Head of caudate nucleus (tissue), 42 donors: ENCODE measurements at places on chromosomes 7 and 10.

DNA sequence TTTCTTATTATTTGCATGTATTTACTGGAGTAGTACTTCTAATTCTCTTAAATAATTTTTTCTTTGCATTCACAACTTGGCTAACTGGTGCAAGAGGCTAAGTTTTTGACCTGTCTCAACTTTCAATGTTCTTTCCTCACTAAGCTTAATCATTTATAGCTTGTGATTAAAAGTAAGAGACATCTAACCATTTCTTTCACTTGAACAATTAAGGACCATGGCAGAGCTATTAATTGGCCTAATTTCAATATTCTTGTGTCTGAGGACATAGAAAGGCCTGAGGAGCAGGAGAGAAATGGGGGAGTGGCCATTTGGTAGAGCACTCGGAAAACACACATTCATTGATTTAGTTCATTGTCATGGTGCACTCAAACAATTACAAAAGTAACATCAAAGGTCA is 141.4 kb upstream of the TMEM196 start:
- no peak for DNase-seq

DNA sequence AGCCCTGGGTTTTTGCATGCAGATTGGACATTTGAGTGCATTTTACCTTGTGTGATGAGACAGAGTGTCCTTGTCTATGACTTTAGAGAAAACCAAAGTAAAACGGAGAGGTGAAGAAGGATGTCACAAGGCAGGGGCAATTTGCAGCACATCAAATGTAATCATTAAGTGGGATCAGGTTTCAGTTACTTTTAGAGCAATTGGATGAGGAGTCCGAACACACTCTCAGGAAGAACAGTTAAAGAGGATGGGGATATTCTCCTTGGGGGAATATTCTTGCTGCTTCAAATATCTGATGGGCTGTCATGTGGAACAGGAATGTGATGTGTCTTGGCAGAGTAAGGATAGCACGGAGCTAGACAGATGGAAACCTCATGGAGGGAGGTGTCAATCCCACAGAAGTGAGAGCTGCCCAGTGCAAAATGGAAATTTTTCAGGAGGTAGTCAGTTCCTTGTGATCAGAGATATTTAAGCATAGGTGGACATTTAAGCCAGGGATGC is 757 bp downstream of the RAB19 start:
- DNase-seq, result no peak

DNA sequence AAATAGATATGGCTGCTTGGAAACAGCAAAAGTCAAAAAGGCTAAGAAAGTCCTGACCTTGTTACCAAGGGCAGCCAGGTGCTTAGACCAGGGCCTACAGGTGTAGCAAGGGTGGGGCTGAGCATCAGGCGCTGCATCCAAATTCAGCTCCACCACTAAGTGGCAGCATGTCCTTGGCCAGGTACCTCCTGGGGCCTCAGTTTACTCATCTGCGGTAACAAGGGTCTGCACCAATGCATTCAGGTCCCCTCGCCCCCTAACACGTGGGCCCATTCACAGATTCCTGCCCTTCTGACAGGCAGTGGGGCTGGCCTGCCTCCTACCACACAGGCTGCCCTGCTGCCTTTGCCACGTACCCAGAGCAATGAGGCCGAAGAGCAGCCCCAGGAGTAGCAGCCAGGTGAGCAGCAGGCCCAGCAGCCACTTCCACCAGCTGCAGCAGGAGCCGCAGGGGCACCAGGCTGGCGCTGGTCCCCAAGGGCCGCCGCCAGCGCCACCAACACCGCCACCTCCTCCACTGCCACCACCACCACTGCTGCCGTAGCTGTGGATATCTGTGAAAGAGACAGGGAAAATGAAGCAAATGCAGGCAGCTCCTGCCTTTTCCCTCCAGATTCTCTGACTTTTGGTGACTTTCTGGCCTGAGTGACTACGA is 28.9 kb downstream of the COL17A1 start:
- no peak for DNase-seq

GRCh38 chr10:29530112-29530976 is 104.4 kb downstream of the SVIL start:
- no peak for DNase-seq

DNA sequence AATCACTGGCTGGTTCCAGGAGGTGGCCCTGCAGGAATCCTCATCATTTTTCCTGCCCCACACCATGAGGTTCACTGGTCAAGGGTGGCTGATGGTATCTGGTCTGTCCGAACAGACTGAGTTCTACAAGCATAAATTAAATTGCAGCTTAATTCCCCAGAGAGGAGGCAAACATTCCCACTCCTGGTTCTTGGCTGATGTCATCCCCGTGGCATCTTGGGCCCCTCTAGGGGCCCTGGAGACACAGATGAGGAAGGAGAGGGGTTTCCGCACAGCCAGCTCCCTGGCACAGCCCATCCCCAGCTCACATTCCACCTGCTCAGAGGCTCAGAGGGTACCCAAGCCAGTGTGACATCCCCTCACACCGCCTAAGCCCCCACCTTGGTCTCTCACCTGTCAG is 5.3 kb upstream of the KLRG2 start:
- no peak for DNase-seq

DNA sequence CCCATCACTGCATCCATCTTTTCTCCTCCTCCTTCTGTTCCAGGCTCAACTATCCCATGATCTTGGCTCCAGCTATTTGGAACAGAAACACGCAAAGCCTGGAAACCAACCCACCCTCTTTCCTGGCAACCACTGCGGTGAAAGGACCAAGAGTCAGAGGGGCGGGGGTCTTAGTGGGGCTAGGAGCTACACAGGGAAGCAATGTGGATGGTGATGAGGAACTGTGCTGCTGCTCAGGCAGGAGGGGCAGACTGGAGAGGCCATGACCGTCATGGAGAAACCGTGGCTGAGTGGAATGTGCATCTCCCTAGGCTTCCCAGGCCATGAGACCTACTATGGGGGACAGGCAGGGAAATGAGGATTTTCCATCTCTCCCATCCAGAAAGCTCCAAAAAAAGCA is 25.6 kb downstream of the PLAC9 start:
- DNase-seq, result no peak

DNA sequence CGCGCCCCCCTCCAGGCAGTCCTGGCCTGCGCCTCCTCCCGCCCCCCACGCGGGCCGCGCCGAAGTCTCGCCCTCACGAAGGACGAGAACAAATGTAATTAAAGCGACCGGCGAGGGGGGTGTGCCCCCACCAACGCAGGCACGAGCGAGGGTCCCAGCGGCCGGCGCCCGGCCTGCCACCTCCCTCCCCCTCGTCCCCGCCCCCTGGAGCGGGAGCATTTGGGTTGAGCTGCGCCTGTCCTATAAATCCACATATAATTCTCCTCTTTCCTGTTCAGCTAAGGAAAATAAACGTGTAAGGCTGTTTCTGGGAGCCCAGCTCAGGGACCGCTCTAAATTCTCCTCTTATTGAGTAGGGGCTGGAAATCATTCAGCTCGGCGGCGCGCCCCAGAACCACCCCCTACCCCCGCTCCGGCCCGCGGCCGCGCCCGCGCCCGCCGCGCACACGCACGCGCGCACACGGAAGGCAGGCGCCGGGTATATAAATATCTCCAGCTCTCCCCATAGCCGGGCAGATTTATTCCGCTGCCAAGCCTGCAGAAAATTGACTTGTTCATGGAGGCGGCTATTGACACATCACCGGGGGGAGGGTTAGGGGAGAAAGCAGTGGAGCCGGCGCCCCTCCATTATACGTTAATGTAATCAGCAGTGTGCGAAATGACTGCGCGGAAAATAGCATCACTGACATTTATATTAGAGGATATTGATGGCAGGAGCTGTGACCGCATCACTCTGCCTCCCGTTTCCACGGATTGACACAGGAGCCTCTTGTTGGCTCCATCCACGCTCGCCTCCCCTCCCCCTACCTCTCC is 61.6 kb upstream of the BTRC start:
- DNase-seq, result peak; percentile 57

DNA sequence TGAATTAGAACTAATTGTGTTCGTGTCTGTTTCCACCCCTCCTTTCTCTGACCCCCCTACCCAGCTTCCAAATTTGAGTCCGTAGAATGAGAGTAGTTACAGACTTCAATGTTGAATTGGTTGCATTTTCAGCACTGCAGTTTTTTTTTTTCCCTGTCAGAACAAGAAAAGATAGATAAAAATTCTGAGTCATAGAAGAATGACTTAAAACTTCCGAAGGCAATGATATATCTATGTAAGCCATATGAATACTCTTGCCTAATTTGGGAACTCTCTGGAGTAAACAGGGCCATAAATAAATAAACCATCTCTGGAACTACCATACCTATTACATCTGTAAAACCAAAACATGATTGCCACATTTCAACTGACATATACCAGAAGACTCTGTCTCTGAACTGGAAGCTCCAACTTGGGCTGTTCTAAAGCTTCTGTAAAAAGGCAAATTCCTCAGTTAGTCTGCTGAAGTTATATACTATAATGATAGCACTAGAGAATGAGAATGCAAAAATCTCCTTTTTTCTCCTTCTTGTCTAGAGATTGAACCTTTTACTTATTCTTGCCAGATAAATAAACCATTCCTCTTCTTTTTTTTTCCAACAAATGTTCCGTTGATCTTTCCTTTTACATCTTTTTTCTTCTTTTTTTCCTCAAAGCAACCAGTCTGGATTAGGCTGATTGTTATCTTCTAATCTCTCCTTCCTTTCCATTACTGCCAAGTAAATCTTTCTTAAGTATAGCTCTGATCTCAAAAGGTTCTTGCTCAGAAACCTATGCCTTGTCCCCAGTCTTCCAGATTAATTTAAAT is 23.5 kb downstream of the VCL start:
- DNase-seq, result no peak
